Cardiac muscle cell (in vitro differentiated cells and primary cell): ENCODE measurements at places on chromosomes 3 and 15.

- no peak for DNase-seq
- no peaks in the 10 kb centered on the region for H3K36me3 ChIP-seq
- no peaks in the 10 kb centered on the region for H3K27me3 ChIP-seq
These were observed 5.1 kb downstream of the RASL12 start for GRCh38 chr15:65062726-65063125.

GRCh38 chr15:79459666-79460065 is 27.5 kb downstream of the MINAR1 start:
- H3K4me3 ChIP-seq, result no peak overlapping the region
- no peak overlapping the region for H3K27ac ChIP-seq
- no peaks in the 10 kb centered on the region for H3K27me3 ChIP-seq
- H3K4me1 ChIP-seq, result no peaks in the 10 kb centered on the region
- DNase-seq, result no peak
- H3K36me3 ChIP-seq, result no peaks in the 10 kb centered on the region

DNA sequence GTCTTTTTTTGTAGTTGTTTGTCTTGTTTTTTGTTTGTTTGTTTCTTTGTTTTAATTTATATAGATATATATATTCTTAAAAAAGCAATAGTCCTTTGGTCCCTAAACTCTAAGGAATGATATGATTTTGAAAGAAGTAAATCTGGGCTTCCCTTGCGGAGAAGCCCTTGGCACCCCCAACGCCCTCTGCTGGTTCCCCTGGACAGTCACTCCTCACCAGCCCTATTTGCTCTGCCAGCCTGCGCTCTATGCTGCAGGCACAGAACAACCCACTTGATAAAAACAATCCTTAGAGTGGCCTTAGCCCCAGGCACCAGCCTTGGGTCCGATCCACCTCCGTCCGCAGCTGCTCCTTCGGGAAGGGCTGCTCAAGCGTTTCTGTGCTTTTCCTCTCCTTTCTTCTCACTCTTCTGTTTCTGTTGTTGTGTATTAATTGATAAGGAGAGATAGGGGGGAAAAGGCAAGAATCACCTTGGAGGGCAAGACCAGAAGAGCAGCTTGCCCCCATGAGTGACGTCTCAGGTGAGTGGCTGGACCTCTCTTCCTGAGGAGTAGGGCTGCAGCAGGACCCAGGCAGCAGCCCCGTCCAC is 13.7 kb upstream of the PARP6 start:
- no peak overlapping the region for H3K27ac ChIP-seq
- no peak overlapping the region for H3K4me3 ChIP-seq
- no peaks in the 10 kb centered on the region for H3K27me3 ChIP-seq
- DNase-seq, result peak; percentile 62

GRCh38 chr3:17954801-17955200 is 212.4 kb upstream of the TBC1D5 start:
- H3K27me3 ChIP-seq, result no peaks in the 10 kb centered on the region
- no peaks in the 10 kb centered on the region for H3K36me3 ChIP-seq
- DNase-seq, result no peak
- no peak overlapping the region for H3K27ac ChIP-seq

DNA sequence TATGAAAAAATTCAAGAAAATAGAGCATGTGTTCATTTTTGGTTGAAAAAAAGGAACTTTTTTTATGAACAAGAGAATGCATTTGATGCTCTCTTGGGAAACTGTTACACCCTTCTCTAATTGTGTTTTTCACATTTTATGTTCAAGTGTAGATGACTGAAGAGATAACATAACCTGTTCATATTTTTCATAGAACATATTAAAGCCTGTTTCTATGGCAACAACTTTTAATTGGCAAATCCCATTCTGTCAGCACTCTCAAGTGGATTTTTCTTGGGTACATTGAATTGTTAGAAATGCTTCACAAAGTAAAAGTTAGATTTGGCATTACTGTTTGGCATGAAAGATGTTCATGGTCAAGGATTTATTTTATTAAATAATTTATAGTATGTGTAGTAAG is 117.5 kb downstream of the MBNL1 start:
- peaks cover 20% of the 10 kb centered on the region for H3K4me1 ChIP-seq
- H3K36me3 ChIP-seq, result no peaks in the 10 kb centered on the region
- H3K27me3 ChIP-seq, result no peaks in the 10 kb centered on the region
- no peak overlapping the region for H3K4me3 ChIP-seq

DNA sequence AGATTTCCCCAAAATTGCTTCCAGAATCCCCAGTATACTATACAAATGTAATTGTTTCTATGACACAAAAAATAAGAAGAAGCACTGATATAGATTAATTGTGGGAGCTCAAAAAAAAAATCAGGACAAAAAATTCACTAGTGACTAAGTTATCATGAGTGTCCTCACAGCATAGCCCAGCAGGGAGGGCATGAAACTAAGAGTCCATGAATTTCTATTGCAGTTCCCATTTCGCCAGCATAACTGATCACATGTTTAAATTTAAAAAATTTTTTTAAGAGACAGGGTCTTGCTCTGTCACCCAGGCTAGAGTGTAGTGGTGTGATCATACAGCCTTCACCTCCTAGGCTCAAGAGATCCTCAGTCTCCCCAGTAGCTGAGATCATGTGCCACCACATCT is 10.6 kb downstream of the NCEH1 start:
- no peak overlapping the region for H3K27ac ChIP-seq
- H3K36me3 ChIP-seq, result no peaks in the 10 kb centered on the region
- no peak overlapping the region for H3K4me3 ChIP-seq
- H3K27me3 ChIP-seq, result no peaks in the 10 kb centered on the region
- peaks cover 25% of the 10 kb centered on the region for H3K4me1 ChIP-seq

DNA sequence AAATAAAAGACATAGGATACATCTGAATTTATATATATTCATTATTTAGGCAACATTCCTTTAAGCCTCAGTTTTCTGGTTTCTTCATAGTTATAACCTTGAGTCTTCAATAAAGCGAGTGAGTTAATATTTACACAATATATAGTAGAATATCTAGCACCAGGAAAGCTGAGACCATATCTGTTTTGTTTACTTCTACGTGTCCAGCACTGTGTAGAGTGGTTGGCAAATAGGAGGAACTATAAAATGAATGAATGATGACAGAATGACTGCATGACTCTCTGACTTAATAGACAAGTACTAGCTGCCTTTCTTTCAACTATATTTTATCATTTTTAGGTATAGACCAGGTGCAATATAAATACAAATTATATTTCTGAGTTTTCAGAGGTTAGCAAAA is 197.8 kb upstream of the RBMS3 start:
- no peak for DNase-seq
- H3K27me3 ChIP-seq, result no peaks in the 10 kb centered on the region
- H3K4me3 ChIP-seq, result no peak overlapping the region
- H3K27ac ChIP-seq, result no peak overlapping the region

- H3K27me3 ChIP-seq, result no peaks in the 10 kb centered on the region
- no peaks in the 10 kb centered on the region for H3K4me1 ChIP-seq
- H3K27ac ChIP-seq, result no peak overlapping the region
- no peak for DNase-seq
- H3K36me3 ChIP-seq, result no peaks in the 10 kb centered on the region
These were observed 79.3 kb downstream of the ANO10 start for GRCh38 chr3:43542328-43543043.

DNA sequence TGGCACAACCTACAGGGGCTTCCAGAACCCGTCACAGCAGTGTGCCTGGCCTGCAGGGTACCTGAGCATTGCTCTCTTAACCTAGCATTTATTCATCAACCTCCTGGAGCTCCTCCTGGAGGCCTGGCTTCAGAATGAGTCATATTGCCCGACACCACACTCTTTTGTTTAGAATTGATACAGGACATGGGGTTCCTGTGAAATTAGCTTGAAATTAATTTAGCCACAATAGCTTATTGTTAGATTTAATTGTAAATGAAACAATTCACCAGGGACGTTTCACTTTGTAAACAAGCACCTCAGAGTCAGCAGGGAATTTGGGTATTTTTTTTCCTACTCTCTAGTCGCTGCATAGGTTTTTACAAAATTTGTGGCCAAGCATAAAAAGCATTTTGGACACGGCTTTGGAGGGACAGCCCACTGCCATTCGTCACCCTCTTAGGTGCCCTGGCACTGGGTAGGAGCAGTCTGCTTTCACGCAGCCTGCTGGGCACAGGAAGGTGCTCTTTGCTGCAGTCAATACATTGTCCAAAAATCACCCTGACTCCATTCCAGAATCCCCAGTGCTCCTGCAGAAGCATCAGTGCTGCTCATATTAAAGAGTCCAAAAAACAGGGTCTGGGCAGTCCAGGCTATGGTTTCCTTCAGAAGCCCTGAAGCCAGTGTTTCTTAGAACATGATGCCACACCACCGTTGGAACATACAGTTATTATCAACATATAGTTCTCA is 60.8 kb upstream of the MEF2A start:
- peak; percentile 35 for DNase-seq
- no peaks in the 10 kb centered on the region for H3K27me3 ChIP-seq
- H3K27ac ChIP-seq, result no peak overlapping the region
- no peaks in the 10 kb centered on the region for H3K4me1 ChIP-seq
- H3K4me3 ChIP-seq, result no peak overlapping the region

- no peaks in the 10 kb centered on the region for H3K4me1 ChIP-seq
- no peak overlapping the region for H3K27ac ChIP-seq
These were observed 12.4 kb upstream of the EID1 start for GRCh38 chr15:48865370-48866079.

GRCh38 chr15:87121336-87121735 is 1041.7 kb downstream of the AGBL1 start:
- DNase-seq, result no peak
- H3K4me3 ChIP-seq, result no peak overlapping the region
- H3K27me3 ChIP-seq, result no peaks in the 10 kb centered on the region
- no peak overlapping the region for H3K27ac ChIP-seq
- peaks cover 6% of the 10 kb centered on the region for H3K4me1 ChIP-seq
- H3K36me3 ChIP-seq, result no peaks in the 10 kb centered on the region

DNA sequence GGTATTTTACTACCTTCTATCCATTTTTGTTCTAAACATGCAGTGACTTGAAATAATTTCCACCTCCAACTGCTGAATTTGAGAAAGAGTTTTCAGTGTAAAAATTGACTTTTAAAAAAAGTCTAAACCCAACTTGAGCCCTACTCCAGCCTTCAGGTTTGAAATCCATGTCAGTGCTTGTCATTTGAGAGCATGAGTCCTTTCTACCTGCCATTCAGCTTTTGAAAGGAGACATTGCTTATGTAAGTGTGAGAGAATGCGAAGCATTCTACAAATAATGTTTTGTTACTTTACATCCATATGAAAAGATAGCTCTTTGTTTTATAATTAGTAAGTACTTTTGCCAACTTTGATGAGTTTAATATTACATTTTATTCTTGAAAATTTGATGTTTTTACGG is 329.2 kb downstream of the PTPRG start:
- peaks cover 32% of the 10 kb centered on the region for H3K4me1 ChIP-seq
- no peaks in the 10 kb centered on the region for H3K36me3 ChIP-seq
- peak overlapping the region; percentile 16 for H3K27ac ChIP-seq
- H3K27me3 ChIP-seq, result no peaks in the 10 kb centered on the region
- H3K4me3 ChIP-seq, result no peak overlapping the region

DNA sequence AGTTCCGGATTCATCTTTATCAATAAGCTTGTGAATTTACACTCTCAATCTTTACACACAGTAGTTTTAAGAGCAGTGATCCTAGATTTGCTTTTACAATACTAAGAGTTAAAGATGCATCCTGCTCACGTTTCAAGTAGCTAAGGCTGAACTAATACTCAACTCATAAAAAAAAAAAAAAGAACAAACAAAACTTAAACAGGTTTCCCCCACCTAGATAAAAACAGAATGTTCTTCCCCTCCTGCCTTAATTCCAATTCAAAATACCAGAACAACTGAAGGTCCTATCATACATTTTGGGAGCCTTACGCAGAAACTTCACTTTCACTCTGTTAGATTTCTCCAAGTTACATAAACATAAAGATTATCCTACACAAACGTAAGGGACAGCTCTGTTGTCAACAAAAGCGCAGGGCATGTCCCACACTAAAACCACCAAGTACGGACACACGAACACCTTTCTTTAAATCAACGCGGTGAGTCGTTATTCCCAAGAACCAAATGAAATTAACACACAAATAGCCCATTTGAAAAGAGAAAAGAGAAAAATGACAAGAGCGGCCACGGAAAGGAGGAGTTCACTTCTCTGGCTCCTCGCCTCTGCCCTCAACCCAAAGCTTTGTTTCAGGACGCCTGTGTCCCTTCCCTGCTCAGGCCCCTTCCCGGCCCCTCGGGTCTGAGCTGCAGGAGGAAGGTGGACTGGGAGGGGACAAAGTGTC is 941 bp downstream of the CBLB start:
- H3K4me1 ChIP-seq, result peaks cover 39% of the 10 kb centered on the region
- no peak for DNase-seq

GRCh38 chr15:69647142-69647513 is 194.5 kb downstream of the RPLP1 start:
- H3K4me3 ChIP-seq, result no peak overlapping the region
- H3K27me3 ChIP-seq, result peaks cover 23% of the 10 kb centered on the region
- H3K4me1 ChIP-seq, result no peaks in the 10 kb centered on the region
- DNase-seq, result no peak

DNA sequence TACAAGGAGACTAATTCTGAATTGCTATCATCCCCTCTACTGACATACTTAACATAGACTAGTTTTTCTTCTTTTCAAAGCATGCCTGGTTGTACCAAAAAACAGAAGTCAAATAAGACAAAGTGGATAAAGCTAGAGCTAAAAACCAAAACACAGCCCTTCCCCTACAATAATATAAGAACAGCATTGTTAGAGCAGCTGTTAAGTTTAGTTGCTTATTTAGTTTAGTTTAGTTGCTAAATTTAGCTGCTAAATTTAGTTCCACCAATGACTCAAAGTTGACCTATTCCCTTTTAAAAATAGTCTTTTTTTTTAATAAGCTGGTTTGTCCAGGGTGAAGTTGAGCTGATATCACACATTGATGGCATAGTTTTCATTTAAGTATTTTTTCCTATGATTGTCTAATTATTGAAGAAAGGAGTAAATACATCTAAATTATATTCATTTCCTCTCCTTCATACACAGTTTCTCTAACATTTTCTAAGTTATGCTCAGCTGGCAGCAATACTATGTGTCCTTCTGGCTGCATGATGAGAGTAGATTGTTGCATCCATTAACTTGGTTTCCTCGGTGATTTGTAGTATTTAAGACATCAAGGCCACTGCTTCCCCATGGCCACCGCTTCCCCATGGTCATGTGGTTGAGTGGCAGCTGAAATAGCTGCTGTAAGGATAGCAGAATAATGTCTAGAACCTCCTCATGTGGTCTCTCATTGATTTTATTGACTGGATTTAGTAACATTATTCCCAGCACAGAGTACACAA is 718.6 kb upstream of the NECTIN3 start:
- H3K27me3 ChIP-seq, result no peaks in the 10 kb centered on the region
- H3K36me3 ChIP-seq, result no peaks in the 10 kb centered on the region
- no peak overlapping the region for H3K27ac ChIP-seq
- H3K4me1 ChIP-seq, result no peaks in the 10 kb centered on the region
- no peak for DNase-seq
- no peak overlapping the region for H3K4me3 ChIP-seq
